ENCODE measurements at places on chromosomes 12 and 14.

- DNase-seq: no peak
Observed at GRCh38 chr12:121773011-121773777, 20.3 kb downstream of the RHOF start.

- DNase-seq: no peak
Observed at GRCh38 chr14:58193542-58193941, 6.4 kb upstream of the ACTR10 start.

DNA sequence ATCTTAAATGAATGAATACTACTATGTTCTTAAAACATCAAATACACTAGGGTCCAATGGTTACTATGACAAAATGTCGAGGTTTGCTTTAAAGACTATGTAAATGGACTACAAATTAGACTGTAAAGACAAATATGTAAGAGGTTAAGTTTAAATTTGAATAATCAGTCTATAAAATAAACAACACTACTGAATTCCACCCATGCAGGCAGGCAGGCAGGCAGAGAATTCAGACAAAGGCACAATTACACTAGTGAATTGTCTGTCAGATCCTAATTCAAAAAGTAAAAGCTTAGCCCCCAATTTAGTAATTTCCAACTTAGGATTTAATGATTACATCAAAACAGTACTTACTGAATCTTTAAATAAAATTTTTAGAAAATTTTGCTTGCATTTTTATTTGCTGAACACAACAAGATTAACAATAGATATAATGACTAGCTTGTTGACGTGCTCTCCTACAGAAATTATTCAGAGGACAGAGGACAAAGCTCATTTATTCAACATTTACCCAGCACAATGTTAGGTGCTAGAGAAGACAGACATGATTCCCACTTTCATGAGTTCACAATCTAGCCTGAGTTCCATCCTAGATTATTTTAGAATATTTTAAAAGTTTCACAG is 97.4 kb downstream of the CDK17 start:
- no peak for DNase-seq

DNA sequence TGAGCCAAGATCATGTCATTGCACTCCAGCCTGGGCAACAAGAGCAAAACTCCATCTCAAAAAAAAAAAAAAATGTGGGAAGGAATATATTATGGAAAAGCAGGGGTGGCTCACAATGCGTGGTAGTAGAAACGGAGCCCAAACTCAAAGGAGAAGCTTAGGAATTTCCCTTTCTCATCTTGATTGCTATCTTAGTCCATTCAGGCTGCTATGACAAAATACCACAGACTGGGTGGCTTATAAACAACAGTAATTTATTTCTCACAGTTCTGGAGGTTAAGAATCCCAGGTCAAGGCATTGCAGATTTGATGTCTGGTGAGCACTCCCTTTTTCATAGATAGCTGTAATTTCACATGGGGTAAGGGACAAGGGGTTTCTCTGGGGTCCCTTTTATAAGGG is 153.8 kb upstream of the KRR1 start:
- no peak for DNase-seq

DNA sequence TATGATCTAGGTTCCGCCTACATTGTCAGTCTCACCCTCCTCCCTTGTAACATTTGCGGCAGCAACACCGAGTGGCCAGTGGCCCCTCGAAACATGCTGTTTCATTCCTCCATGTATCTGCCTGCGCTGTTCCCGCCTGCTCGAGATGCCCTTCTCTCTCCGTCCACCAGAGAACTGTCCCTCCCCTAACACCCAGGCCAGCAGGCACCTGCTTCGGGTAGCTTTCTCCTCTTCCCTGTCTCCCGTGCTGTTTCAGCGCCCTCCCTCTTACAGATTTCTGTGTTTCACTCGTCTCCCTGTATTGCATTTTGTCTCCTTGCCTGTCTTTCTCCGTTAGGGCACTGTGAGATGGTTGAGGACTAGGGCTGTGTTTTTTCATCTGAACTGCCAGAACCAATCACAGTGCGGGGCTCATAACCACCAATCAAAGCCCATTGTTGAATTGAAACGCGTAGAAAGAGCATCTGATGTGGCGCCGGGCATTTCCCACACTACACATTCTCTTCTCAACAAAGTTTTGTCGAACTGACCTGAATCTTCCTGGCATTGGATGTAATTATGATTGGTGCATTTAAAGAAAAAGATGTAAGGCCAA is 40.9 kb upstream of the ELK3 start:
- no peak for DNase-seq

GRCh38 chr14:103562179-103562428 is 353 bp downstream of the BAG5 start:
- no peak for DNase-seq

GRCh38 chr14:96097752-96098151 is 58.6 kb downstream of the C14orf132 start:
- no peak for DNase-seq

DNA sequence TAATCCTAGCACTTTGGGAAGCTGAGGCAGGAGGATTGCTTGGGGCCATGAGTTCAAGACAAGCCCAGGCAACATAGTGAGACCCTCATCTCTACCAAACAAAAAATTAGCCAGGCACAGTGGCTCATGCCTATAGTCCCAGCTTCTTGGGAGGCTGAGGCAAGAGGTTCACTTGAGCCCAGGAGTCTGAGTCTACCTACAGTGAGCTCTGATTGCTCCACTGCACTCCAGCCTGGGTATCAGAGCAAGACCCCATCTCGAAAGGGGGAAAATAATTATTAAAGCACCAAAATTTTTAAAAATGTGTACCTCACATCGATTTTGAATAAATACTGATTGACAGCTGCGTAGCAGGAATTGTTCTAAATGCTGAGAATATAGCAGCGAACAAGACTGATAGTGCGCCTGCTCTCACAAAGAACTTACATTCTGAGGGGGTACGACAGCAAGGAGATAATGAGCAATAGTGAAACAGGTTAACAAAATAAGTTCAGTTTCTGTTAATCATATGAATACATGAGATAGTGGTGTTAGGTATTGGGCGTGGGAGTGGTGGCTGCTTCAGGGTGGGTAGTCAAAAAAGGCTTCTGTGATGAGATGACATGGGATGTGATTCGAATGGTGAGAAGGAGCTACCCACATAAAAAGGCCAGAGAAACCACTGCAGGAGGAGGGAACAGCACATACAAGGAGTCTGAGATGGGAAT is 19.6 kb downstream of the HCFC2 start:
- DNase-seq: no peak
